GM12891 (cell line): ENCODE measurements at places on chromosomes 2 and 18.
A peak's percentile ranks its signal among the peaks of the same experiment; 100 is the strongest.

DNA sequence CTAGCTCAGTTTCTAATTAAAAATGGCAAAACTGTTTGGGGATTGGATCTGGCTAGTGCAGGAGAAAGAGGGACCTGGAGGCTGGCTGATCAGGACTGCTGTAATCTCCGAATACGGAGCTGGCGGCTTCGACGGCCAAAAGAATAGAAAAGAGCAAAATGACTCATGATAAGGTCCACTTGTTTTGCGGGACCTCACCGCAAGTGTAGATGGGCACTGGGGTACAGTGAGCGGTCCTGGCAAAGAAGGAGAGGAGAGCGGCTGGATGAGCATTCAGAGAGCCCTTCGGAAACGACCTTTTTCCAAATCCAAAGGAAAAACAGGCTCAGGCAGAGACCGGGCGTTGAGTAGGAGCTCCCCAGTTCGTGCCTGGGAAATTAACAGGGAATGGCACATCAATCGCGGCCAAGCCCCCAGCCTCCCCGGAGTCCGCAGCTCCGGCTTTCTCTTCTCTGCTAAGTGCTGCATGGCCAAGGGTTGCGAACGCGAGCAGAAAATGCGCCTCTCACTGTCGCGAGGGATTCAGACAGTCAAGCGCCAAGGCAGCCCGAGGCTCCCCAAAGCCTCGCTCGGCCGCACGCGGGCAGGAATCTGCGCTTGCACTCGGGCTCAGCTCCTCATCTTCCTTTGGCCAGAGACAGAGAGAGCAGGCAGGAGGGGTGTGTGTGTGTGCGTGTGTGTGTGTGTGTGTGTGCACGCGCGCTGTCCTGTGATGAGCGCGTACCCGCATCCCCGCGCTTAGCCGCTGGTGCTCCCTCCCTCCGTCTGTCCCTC, 1.8 kb downstream of the DCC start:
- DNase-seq: peak; percentile 5

DNA sequence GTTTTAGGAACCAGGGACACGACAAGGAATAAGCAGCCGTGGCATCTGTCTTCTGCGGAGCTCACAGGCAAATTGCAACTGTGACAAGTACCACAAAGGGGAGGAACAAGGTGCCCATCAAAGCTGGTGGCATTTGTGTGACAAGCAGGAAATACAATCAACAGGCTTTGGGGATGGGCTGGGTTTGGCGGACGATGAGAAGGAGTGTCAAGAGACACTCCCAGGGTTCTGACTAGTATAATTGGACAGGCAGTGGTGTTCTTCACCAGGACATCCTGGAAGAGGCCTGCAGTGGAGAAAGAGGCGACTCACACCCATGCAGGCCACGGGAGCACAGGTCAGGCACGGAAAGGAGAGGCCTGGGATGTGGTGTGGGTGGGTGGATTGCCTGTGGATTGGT, 14.2 kb upstream of the SPATA3 start:
- no peak for DNase-seq

DNA sequence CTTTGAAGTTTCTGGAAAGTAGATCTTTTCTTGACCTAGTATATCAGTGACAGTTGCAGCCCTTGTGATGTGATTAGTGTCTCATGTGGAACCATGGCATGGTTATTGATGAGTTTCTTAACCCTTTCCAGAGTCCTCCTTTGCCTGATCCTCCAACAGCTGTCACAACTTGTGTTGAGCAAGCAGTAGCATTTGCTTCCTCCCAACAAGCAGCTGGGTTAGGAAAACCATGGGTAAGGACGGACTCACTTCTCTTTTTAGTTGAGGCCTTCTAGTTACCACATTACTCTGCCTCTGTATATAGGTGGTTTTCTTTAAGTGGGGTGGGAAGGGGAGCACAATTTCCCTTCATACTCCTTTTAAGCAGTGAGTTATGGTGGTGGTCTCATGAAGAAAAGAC, 96.3 kb downstream of the XRCC5 start:
- DNase-seq: no peak

GRCh38 chr2:147642765-147643164, 202.1 kb upstream of the ACVR2A start:
- DNase-seq: no peak

DNA sequence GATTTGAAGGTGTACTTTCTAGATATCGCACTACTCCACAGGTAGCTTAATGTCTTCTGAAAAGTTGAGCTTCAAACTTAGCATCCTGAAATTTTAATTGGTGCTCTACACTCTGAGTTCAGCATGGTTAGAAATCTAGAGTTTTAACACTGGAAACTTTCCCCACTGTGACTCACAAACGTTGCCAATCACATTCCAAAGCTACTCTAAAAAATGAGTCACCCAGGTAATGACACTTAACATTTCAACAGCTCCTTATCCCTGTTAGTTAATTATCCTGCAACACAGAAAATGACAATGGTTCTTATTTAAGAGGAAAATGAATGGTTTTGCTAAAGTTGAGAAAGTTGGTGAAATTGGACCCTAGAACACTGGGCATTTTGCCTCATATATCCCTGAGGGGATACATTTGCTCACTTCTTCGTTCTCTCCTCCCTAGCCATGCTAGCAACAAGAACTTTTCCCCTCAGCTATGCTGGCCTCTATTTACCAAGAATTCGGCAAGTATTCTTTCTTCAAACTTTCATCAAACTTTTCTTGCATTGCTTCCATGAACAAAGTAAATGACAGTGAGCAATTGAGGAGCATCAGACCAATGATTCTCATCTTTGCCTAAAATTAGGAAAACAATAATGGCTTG, 1024.1 kb upstream of the KLHL29 start:
- no peak for DNase-seq

DNA sequence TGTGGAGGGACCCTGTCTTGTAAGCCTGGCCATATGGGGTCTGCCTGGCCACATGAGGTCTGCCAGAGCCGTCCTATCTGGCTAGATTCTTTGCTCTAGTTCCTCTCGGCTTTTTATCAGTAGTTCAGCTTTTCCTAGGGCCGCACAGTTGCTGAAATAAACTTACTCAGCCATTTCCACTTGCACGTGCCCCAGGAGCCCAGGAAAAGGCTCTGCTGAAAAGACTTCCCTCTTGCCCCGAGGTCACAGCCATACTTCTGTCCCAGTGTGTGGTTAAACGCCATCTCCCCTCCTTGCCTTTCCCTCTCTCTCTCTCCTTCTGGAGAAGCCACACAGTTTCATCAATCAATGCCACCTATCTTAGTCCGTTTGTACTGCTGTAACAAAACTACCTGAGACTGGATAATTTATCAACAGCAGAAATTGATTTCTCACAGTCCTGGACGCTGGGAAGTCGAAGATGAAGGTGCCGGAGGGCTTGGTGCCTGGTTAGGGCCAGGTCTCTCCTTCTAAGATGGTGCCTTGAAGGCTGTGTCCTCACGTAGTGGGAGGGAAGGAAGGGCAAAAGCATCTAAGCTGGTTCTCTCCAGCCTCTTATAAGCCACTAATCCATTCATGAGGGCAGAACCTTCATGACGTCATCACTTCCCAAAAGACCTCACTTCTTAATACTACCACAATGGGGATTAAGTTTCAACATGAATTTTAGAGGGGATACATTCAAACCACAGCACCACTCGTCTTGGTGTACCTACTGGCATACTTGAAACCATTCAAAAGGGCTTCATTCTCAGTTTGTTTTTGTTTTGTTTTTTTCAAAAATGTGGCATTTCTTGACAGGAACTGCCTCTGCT, 11.2 kb upstream of the GALM start:
- no peak for DNase-seq

- no peak for DNase-seq
Measured at GRCh38 chr18:28999726-29000125, 822.8 kb upstream of the CDH2 start.

- DNase-seq: no peak
Measured at GRCh38 chr2:207589143-207589542, 36.1 kb downstream of the METTL21A start.

- DNase-seq: no peak
Measured at GRCh38 chr18:67199993-67200617, 316.4 kb downstream of the DSEL start.

DNA sequence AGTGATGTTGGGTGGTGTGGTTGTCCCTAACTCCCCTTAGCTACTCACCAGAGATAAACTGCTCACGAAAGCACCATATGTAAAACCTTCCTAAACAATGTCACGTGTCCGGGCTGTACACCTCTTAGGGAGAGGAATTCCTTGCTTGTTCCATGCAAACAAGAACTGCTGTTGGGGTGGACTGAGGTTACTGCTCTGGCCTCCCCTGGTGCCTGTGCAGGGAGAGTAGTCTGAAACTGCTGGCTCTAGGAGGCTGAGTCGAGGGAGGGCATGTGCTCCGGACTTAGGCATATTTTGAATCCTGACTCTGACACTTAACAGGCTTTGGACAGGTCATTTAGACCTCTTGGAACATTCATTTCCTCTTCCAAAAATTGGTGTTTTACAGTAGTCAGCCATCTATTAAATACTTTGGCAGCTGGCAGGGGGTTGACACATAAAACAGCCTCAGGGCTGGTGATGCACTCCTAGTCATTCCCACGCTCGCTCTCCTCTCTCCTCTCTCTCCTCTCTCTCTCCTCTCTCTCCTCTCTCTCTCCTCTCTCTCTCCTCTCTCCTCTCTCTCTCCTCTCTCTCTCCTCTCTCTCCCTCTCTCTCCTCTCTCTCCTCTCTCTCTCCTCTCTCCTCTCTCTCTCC, 10.6 kb downstream of the THNSL2 start:
- no peak for DNase-seq

GRCh38 chr18:56115071-56116015, 523.0 kb downstream of the TXNL1 start:
- no peak for DNase-seq

GRCh38 chr2:14804902-14805301, 172.4 kb downstream of the LRATD1 start:
- DNase-seq: no peak

DNA sequence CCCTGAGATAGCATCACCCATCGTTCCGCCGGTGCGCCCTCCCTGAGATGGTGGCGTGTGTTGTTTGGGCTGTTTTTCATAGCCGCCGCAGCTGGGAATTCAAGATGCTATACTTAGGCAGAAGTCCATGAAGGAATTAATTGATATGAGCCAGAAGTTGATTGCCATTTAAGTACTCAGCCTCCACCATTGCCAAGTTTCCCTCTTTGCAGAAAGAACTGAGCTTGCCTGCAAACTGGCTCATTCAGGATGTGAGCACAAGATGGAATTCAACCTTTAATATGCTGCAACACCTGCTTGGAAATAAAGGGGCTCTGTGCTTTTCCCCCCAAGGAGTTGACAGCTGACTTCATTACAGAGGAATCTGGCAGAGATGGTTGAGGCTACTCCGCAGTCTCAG, 295.5 kb downstream of the ZNF521 start:
- DNase-seq: no peak

- no peak for DNase-seq
Measured at GRCh38 chr2:237734905-237735623, 63.5 kb upstream of the RBM44 start.

DNA sequence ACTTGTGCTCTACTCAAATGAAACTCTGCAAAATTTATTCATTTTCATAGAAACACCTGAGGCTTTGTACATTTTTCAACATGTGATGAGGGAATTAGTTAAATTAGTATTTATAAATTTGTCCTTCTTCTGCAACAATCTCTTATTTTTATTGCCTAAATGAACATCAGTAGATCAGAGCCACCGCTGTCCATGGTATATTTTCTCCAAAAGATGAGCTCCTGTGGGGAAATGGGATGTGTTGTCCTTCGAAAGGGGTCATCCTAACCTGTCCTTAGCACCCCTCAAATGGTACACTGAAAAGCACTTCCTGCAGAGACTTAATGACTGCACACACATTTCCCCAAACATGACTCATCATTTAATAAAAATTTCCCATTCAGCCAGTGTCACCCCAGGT, 714.6 kb downstream of the MBD2 start:
- DNase-seq: no peak

GRCh38 chr2:119433636-119434327, 2.1 kb downstream of the TMEM37 start:
- no peak for DNase-seq

- no peak for DNase-seq
Measured at GRCh38 chr2:10520154-10520553, 72.0 kb upstream of the ODC1 start.

DNA sequence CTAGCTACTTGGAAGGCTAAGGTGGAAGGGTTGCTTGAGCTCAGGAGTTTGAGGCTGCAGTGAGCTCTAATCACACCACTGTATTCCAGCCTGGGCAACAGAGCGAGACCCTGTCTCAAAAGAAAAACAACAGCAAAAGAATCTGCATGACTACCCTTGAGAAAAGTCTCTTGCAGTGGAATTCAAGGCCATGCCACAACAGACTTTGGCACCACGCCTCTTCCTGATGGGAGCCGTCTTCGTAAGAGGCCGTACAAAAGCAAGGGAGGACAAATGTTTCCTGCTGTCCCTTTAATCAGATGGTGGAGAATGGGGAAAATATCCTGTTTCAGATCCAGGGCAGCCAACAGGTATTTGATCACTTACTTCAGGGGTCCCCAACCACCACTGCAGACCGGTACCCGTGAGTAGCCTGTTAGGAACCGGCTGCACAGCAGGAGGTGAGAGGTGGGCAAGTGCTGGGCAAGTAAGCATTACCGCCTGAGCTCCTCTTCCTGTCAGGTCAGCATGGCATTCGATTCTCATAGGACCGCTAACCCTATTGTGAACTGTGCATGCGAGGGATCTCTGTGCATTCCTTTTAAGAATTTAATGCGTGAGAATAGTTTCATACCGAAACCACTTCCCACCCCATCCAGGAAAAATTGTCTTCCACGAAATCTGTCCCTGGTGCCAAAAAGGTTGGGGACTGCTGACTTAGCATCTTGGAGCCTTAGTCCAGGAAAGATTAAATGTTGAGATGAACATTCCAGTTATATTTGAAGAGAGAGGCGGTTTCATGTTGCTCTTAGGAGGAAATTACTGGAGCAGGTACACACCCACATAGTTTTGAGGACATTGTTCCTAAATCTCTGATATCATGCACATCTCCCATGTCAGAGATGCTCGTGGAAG, 94.4 kb upstream of the XPO1 start:
- no peak for DNase-seq

DNA sequence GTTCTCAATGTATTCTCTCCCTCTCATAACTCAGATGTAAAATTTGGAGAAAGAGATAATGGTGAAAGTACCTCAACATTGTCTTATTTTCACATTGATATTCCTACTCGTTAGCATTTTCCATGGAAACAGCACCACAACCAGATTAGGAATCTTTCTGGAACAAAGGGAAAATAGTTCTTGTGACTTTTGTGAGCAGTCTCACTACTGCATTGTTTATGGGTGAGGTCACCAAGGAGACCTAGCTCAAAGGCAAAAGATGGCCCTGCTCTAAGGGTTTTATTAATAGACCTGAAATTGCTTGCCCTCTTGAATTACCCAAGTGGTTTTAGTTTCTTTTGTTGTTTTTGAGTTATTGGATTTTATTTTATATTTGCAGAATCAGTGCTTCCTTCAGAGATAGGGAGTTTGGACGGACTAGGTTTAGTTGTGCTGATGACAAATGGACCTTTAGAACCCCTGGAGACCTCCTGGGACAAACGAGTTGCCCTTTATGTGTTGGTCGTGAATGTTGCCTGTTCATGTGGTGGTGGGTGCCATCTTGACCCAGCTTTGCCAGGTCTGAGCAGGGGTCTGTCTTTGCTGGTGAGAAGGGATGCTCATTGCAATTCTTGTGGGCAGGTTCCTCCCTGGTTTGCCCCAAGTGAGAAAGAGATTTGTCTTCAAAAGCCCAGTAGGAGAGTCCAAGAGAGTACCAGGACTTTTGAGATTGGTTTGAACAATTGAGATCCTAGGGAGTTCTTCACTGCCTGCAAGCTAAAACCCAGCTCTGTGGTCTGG, 58.1 kb downstream of the INPP4A start:
- DNase-seq: no peak

GRCh38 chr2:110219496-110220189, 7.3 kb upstream of the MTLN start:
- no peak for DNase-seq
